ENCODE measurements at places on chromosomes 11 and 22.
A peak's percentile ranks its signal among the peaks of the same experiment; 100 is the strongest.

- DNase-seq: no peak
Measured at GRCh38 chr22:50304528-50305392, 2.7 kb downstream of the PLXNB2 start.

GRCh38 chr11:62933285-62933684 lies 12.1 kb upstream of the CHRM1 start:
- no peak for DNase-seq

- no peak for DNase-seq
Measured at GRCh38 chr11:84628871-84629620, 998.1 kb downstream of the DLG2 start.

- DNase-seq: no peak
Measured at GRCh38 chr11:119739975-119740374, 11.0 kb upstream of the NECTIN1 start.

GRCh38 chr11:108216988-108217387 lies 5.5 kb downstream of the NPAT start:
- no peak for DNase-seq

DNA sequence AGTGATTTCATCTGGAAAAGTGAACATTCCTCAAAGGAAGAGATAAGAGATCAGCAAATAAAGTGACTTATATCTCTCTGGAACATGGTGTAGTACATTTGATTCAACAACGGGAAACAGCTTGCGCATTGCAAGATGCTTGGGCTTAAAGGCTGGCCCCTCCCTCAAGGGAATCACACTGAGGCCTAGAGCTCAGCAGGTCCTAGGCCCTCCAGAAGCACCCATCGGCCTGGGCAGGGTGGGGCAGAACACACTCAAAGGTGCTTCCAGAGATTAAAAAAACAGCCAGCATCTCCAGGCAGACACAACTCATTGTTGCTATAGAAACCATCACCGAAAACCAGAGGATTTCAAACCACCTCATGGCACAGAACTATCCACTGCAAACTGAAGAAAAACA lies 69.0 kb upstream of the ARFGAP3 start:
- DNase-seq: no peak

DNA sequence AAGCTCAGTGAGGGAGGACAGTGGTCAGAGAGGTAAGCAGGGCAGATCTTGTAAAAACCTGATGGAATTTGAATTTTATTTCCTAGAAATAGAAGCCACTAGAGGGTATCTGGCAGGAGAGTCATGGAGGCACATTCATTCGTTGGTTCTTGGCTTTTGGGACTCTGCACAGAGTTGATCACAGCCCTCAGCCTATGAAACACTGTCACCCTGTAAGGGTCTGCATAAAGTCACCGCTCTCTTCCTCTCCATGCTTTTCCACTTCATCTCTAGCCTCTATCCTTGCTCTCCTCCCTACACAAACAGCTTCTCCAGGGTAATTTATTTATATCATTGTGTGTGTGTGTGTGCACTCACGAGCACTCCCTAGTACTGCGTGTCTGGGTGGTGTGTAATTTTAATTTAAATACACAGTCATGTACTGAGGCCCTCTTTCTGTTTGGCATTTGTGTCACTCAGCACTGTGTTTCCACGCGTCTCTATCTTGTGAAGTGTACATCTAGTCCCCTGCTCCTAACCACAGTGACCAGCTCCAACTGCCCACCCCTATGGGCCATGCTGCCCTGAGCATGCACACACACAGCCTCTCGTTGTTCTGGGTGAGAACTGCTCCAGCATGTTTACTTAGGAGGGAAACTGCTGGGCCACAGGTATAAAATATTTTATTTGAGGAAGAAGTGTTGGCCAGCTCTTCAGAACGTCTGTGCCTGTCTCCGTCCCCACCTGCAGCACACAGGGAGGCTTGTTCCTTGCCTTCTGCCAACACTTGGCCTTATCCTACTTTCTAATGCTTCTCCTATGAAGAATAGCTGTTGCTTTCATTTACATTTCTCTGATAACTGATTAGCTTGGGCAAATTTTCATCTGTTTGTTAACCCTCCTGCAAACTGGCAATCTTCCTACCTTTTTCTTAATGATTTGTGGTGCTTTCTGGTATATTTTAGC lies 4.5 kb downstream of the KCNQ1OT1 start:
- DNase-seq: no peak

DNA sequence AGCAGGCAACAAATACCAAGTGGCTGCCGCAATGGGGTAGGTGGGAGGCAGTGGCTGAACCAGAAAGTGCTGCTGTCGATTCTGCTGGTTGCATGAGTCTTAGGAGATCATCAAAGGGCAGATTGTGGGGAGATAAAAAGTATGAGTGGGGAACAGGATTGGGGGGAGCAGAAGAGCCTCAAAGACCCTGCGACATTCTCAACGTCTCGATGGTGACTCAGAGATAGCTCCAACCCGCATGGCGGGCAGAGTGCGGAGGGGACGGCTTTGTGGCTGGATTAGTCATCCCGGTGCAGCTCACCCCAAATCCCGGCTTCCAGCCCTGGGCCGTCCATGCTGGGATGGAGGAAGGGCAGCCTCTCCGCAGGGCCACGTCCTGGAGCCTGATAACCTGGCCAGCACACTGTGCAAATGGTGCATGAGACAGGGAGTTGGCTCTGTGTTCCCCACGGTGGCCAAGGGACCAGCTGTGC lies 11.6 kb upstream of the RTN4R start:
- DNase-seq: no peak

- DNase-seq: no peak
Measured at GRCh38 chr11:36363361-36364268, 67.5 kb downstream of the PRR5L start.

DNA sequence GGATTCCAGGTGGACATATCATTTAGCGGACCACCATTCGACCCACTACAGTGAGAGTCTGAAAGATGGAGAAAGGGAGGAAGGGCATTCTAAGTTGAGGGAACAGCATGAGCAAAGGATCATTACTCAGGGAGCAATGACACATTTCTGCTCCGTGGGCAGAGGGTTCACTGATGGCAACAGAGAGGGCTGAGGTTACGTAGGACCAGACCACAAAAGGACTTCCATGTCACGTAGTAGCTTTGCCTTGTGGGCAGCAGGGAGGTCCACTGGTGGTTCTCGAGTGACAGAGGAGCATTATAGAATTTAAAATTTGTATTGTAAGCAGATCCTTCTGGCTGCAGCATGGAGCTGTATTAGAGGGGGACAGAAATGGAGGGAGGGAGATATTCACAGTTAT lies 109.7 kb upstream of the NAV2 start:
- DNase-seq: no peak

DNA sequence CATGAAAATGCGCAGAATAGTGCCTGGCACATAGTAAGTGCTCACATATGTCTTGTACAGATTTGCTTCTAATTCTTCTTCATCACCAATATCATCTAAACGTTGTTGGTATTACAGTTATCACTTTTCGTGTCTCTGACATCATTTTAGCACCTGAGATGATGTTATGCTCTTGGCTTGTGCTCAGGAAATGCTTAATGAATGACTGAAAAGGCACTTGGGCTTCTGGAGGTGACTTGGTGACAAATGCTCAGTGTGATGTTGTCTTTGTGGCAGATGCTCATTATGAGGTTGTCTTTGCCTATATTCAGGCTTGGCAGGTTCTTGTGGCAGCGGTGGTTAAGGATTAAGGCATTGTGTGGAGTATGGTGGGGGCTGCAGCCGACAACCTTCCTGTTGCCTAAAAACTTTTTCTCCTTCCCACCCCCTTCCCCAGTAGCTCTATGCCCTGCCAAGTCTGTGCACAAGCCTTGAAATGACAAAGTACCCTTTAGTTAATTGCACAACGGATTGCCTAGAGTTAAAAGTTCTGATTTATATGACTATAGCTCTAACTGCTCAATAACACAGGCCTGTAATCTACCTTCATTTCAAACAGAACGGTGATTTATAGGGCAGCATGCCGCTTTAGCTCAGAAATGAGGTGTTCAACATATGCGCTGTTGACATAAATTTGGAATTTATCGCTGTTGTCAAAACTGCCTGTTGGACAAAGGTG lies 82.5 kb downstream of the ZBTB16 start:
- DNase-seq: no peak

- no peak for DNase-seq
Measured at GRCh38 chr11:107898270-107898669, 30.0 kb upstream of the RAB39A start.

DNA sequence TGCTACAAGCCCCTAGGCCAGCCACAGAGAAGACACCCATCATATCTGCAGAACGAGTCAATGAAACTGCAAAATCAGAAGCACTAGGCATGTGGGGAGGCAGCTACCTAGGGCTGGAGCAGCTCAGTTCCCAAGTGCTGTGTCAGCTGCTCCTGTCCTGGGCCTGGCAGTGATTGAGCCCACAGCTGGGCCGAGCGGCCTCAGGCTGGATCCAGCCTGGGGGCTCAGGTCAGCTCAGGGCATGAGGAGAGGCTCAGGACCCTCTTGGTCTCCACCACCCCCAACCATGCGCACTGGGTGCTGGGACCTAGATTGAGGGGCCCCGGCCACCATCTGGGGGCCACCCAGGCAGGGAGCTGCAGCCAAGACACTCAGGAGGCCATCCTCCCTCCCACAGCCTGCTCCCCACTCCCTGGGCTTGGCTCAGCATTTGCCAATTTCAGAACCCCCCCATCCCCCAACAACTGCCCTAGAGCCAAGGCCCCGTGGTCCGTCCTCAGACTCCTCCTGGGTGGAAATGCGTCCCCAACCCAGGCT lies 2.4 kb upstream of the TNNT3 start:
- no peak for DNase-seq

- no peak for DNase-seq
Measured at GRCh38 chr11:131622193-131622592, 251.8 kb downstream of the NTM start.

GRCh38 chr11:96337541-96338431 lies 5.2 kb downstream of the MAML2 start:
- DNase-seq: no peak

- DNase-seq: no peak
Measured at GRCh38 chr22:38566726-38567504, 3.1 kb downstream of the DMC1 start.

GRCh38 chr11:18472587-18472986 lies 16.9 kb downstream of the LDHAL6A start:
- DNase-seq: no peak

DNA sequence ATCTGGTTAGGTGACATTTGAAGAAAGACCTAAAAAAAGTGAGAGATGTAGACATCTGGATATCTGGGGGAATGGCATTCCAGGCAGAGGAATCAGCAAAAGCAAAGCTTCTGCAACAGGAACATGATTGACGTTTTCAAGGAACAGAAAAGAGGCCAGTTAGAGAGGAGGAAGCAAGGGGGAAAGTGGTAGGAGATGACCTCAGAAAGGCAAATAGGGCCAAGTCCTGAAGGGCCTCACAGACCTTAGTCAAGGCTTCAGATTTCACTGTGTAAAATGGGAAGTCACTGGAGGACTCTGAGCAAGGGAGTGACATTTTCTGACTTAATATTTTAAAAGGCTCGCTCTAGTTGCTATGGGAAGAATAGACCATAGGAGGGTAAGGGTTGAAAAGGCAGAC lies 9.7 kb downstream of the DEUP1 start:
- no peak for DNase-seq

GRCh38 chr11:46183819-46184218 lies 62.6 kb upstream of the PHF21A start:
- DNase-seq: no peak

DNA sequence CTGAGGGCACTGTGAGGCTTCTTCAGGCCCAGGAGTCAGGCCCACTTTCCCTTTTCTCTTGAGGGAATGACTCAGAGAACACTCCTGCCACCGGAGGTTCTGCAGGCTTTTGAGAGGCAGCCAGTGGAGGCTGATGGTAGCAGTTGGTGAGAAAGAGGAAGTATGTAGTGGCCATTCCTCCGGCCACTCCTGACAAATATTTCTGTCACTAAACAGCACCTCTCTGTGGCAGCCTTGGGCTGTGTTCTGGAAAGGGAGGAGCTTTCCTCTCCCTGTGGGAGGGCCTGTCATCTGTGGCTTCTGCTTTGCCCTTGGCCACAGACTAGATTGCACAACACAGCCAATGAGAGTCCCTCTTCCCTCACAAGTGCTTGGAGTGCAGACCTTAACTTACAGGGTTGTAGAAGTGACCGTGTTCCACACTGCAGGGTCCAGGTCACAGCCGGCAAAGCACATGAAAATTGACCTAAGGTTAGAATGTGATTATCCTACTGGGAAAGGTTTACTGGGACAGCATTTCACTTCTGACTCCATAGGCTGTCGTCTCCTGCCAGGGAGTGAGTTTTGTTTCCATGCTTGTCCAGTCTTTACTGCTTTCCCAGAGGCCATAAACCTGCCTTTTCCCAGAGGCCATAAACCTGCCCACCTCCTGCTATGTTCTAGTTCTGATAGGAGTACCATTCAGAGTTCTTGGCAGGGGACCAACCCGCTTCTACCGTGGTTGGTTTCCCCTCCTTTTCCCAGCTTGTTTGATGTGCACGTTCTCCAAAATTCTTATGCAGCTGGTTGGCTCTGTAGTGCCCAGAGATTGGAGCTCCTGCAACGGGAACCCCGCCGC lies 33.3 kb downstream of the MARK2 start:
- DNase-seq: peak; percentile 64

DNA sequence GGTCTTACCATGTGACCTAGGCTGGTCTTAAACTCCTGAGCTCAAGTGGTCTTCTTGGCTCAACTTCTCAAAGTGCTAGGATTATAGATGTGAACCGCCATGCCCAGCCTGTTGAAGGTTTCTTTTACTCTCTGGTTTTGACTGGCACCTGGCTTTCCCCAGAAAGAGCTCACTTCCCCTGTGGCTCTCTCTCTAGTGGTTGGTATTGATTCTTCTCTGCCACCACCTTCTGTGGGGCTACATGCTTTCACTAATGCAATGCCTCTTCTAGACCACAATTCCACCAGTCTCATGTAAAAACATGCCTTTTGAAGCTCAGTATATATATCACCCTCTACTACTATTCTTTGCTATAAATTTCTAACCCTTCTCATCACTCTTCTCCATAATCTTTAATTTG lies 67.2 kb downstream of the CCDC83 start:
- no peak for DNase-seq

- peak; percentile 28 for DNase-seq
Measured at GRCh38 chr11:77503006-77503405, 29.1 kb upstream of the PAK1 start.

- DNase-seq: peak; percentile 49
Measured at GRCh38 chr11:47004595-47005033, 68.1 kb downstream of the CSTPP1 start.

DNA sequence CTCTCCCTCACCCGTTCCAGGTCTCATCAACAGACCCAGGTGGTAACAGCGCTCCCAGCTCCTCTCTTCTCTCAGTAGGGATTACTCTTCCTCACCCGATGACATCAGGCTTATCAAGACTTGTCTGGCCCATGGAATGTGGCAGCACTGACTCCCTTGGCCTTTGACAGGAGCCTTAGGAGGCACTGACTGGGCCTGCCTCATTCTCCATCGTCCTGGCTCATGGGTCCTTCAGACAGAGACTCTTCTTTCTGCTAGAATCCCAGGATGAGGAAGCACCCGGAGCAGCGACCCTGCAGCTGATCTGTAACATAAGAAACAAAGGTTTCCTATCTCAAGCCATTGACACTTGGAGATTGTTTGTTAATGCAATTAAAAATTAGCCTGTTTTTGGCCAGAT lies 1063.6 kb downstream of the TBC1D22A start:
- DNase-seq: no peak

GRCh38 chr11:13760115-13760514 lies 91.6 kb downstream of the FAR1 start:
- no peak for DNase-seq

- no peak for DNase-seq
Measured at GRCh38 chr11:2311353-2312133, 9.7 kb downstream of the TSPAN32 start.

Measured in HuH-7.5 (cell line).